ENCODE measurements at places on chromosomes 16 and 17.

DNA sequence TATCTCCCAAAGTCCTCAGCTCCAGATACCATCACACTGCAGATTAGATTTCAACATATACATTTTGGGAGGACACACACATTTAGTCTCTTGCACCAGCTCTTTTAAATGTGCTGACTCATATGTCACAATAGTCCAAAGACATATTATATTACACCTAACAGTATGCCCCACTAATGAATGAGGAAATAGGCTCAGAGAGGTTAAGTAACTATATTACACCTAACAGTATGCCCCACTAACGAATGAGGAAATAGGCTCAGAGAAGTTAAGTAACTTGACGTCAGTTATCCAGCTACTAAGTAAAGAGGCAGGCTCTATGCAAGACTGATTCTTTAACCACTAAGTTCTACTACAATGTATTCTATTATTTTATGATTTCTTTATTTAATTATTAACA, 9.7 kb downstream of the IRX6 start:
- ATAC-seq, result no peak

DNA sequence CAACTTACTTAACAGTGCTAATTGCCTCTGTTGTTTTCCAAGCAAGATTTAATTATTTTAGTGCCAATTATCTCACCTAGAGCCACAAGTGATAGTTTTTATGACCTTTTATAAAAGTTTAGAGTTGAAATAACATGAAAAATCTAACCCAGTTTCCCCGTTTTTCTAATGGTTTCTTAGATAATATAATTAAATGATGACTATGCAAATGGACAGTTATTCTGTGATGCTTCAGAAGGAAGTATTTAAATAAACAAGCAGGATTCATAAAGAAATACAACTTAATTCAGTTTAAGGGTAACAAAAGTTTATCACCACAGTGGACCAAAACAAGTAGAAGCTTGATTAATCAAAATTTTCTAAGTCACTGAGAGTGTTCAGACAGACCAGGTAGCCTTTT, 721.2 kb upstream of the SOX9 start:
- no peak for ATAC-seq

DNA sequence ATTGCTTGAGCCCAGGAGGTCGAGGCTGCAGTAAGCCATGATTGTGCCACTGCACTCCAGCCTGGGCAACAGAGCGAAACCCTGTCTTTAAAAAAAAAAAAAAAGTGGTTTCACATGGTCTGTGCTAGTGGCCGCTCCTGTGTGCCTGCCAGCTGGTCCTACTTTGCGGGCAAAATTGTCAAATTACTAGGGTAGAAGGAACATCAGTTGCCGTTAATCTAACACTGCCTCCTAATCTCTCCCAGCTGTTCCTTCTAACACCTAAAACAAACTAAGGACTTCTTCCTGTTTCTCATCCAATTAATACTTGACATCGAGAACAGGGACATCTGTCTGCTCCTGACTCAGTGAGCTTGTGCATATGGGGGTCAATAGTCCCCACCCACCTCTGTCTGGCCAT, 23.9 kb downstream of the TMEM11 start:
- no peak for ATAC-seq

DNA sequence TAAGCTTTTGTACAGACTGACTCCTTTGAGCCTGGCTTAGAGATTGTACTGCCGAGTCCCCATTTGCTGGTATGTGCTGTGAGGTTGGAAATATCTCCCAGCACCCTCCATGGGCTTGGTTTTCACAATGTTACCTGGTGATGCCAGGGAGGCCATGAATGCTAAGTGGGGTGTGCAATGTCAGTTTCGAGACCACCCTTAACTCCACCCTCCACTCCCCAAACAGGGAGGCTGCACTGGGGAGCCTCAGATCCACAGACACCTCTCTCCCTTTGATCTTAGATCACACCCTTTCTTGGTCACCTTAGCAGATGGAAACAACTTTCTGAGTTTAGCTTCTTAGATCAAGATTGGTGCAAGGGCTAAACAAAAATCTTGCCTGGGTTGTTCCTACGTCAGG, 28.6 kb upstream of the PIK3R6 start:
- no peak for ATAC-seq

- ATAC-seq, result no peak
Observed at GRCh38 chr16:20410121-20410723, 888 bp downstream of the ACSM5 start.

- ATAC-seq, result no peak
Observed at GRCh38 chr17:35287286-35287811, 44.5 kb downstream of the SLFN5 start.

DNA sequence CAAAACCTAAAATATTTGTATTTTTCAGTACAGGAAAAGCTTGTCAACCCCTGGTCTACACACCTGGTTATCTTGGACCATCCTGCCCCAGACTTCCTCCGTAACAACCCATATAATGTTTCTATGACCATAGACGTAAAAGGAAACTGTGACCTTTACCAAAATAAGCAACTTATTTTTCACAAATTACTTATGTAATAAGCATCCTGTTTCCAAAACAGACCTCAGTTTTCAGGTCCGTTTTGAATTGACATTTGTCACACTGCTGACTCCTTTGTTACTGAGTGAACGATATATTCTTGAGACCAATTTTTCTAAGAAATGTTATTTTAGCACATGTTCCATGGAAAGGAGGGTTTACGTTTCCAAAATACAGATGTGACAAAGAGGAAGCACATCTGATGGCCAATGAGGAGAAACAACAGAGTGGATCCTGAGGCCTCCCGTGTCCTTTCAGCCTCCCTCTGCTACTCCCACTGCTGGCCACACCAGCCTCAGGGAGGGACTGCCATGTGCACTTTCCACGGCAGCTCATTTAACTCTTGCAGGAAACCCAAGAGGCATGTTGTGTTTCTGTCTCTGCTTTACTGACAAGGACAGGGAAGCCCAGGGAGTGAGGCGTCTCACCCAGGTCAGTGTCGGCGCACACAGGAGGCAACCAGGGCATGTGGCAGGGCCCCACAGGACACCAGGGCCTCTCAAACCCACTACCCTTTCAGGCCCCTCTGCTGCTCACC, 20.1 kb upstream of the ALDH3A1 start:
- peak; percentile 55 for ATAC-seq

- ATAC-seq, result no peak
Observed at GRCh38 chr17:45848405-45848804, 3.7 kb downstream of the SPPL2C start.

GRCh38 chr17:80029258-80029974, 6.3 kb downstream of the TBC1D16 start:
- ATAC-seq, result peak; percentile 68

- ATAC-seq, result peak; percentile 31
Observed at GRCh38 chr17:30969989-30970830, 629 bp upstream of the RNF135 start.

DNA sequence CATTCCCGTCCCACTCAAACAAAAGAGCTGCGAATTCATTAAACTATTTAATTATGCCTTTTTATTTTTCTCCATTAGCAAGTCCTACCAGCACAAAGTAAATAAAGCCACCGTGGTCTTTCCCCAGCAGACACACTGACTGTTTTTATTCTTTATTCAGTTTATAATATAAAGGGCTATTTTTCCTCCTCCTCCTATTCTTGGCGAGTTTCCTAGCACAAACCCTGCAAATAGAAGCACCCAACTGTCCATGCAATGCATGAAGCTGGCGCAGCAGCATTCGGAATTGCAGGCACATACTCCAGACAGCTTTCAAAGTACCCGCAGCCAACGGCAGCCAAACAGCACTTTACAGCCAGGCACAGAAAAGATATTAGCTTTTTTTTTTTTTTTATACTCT, 583.4 kb upstream of the PSMD7 start:
- no peak for ATAC-seq

- no peak for ATAC-seq
Observed at GRCh38 chr17:62625870-62626200, 1.6 kb upstream of the MRC2 start.

DNA sequence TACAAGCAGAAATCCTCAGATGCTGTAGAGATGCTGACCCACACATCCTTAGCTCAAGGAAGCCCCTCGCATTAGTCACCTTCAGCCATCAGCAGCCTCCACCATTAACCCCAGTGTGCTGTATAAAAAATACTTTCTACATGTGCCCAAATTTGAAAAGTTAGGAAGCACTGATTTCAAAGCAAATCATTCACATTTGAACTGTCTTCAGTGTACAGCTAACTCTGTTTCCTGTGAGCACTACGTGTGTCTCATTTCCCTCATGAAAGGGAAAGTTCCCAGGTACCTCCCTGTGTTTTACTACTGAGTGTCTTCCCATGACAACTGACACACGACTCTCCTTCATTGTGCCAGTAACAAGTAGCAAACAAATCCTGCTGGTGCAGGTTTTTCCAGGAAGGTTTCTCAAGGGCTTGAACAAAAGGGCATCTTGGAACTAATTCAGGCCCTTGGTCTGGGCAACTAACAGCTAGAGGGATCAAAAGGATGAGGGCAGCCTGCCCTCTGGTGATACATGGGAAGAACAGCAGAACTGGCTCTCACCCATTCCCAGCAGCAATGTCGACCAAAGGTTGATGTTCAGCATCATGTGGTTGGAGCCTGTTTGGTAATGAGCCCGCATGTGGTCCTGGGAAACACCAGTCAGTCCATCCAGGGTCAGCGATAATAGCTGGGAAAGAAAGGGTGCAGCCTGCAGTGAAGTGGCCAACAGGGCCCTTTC, 4.0 kb downstream of the SLC35B1 start:
- no peak for ATAC-seq

DNA sequence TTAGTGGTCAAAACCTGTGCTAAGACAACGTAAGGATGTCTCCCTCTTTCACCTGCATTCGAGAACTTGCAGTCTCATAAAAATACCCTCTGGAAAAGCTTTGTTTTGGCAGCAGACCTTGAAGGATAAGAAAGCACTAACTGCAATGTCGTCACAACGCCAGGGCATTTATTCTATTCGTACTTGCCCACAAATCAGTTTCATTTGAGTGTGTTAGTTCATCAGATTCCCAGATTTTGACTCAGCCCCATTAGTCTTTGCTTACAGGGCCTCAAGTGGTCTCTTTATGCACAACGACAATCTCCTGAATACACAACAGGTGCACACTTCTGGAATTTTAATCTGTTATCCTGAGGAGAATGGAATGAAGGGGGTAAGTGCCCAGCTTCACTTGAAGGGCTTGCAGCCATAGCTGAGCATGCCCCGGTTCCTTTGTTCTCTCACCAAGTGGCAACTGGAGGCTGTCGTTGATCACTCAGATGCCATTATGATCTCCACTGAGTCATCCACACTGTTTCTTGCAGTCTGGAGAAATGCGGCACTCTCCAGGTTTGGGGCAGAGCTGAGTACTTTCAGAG, 58.8 kb downstream of the CLEC19A start:
- no peak for ATAC-seq

GRCh38 chr16:46763147-46763546, 15.0 kb upstream of the MYLK3 start:
- no peak for ATAC-seq

GRCh38 chr16:66552286-66553177, at the start of gene CKLF:
Gene CKLF (plus strand): TSS chr16:66552576. CDS start chr16:66552716, 140 bp downstream.
- peak; percentile 76 for ATAC-seq

DNA sequence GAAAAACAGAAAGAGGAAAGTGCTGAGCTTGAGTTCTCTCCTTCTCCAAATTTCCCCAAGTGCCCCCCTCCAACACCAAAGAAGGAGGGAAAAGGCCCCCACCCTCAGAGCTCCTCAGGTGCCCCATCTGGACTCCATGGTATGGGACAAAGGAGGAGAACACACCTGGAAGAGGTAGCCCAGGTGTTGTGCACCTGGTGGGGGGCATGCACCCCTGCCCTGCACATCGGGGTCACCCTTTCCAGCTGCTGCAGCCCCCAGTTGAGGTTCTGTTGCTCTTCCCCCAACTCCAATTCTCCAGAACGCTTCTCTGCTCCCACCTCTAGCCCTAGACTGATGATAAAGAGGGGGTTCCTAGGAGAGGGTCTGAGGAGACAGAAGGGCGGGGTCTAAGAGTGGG, 3.0 kb upstream of the COL1A1 start:
- no peak for ATAC-seq

- peak; percentile 45 for ATAC-seq
Observed at GRCh38 chr17:50507871-50508572, at the start of gene MYCBPAP. Gene MYCBPAP (plus strand): TSS chr17:50508439. CDS start chr17:50508675, 236 bp downstream.

- no peak for ATAC-seq
Observed at GRCh38 chr17:58377661-58378060, 25.7 kb upstream of the SUPT4H1 start.

- no peak for ATAC-seq
Observed at GRCh38 chr17:75093548-75094158, 5.9 kb downstream of the SLC16A5 start.

GRCh38 chr17:44442806-44443205, 53.4 kb upstream of the ITGA2B start:
- no peak for ATAC-seq

GRCh38 chr17:18379246-18380146, 1.9 kb downstream of the EVPLL start:
- ATAC-seq, result no peak

DNA sequence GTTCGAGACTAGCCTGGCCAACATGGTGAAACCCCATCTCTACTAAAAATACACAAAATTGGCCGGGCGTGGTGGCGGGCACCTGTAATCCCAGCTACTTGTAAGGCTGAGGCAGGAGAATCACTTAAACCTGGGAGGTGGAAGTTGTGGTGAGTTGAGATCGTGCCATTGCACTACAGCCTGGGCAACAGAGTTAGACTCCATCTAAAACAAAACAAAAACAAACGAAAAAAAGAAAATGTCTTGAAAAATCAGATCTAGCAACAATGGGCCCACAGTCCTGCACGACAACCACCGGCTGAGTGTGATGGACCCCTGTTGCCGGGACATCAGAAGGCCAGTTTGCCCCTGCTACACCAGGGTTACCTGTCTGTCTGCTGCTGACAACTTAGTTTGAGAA, 3.9 kb upstream of the RMI2 start:
- no peak for ATAC-seq

DNA sequence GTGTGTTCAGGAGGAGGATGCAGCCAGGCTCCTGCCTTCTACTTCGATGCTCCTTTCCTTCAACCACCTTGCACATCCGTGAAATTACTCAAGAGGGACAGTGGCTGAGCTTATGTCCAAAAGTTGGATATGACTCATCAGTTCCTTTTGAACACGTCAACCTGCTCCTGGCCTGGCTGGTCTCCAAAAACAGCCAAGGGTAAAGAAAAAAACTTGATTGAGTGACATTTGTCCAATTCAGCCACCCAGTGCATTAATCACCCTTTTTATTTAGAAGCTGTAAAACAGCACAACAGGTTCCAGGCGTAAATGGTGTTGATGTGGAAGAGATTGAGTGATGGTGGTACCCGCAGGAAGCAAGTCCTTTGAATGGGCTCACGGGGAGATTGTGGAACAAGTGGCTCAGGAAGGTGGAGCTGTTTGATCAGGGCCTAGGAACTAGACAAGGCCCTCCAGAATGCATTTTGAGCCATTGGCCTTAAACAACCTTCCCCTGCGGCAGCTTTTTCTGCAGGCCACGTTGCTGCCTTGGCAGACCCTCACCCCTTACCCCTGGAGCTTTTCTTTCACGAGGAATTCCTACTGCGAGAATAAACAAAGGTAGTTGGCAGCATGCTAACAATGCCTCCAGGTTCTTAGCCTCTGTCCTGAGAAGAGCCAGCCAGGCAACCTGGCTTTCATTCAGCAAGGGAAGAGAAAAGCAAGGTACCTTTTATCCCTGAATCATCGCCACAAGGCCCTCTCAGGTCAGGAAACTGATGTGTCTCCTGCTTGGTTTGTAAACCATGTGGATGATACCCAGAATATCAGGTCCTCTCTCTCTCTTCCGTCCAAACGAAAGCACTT, 173.3 kb upstream of the CACNG5 start:
- ATAC-seq, result peak; percentile 66
